ENCODE measurements at places on chromosomes 3 and 15.

GRCh38 chr3:141091426-141091825 lies 40.3 kb downstream of the SPSB4 start:
- DNase-seq, result no peak

- DNase-seq, result peak; percentile 85
These were observed 244.7 kb upstream of the ST8SIA2 start for GRCh38 chr15:92149029-92149428.

GRCh38 chr3:72355168-72355567 lies 493.1 kb downstream of the SHQ1 start:
- DNase-seq, result no peak

DNA sequence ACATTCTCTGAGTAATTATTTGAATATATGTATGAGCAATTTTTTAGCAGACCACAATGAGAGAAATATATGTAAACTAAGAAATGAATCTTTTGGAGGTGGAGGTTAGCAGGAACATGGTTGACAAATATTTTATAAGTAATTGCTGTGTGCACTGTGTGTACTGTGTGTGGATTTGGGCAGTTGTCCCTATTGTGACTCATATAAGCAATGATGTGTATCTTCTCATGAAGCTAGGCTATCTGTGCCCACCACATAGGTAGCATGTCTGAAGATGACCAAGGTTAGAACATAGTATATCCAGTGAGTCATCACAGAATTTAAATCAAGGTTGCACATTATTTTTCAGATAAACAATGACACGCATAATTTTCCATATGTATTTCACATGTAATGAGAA lies 713.9 kb upstream of the GBE1 start:
- DNase-seq, result peak; percentile 1

- DNase-seq, result no peak
These were observed 189.2 kb downstream of the DTWD1 start for GRCh38 chr15:49809894-49810609.

- DNase-seq, result no peak
These were observed 98.9 kb upstream of the FRMD4B start for GRCh38 chr3:69484507-69485393.

DNA sequence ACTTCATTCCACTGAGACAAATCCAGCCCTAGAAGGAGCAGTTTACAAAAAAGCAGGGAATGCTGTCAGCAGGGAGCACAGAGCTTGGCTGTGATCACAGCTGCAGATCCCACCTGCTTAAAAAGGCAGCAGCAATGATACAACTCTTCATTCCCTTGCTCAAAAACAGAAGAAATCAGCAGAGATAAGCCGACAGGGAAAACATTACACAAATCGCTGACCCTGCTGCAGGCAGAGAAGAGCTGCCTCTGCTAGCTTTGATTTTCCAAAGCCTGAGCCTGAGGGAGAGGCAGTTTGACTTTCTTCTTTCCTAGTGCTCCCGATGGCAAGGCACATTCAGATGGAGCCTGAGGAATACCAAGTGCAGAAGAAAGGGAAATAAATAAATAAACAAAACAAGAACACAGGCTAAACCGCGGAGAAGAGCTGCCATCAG lies 80.2 kb downstream of the SHQ1 start:
- DNase-seq, result no peak

DNA sequence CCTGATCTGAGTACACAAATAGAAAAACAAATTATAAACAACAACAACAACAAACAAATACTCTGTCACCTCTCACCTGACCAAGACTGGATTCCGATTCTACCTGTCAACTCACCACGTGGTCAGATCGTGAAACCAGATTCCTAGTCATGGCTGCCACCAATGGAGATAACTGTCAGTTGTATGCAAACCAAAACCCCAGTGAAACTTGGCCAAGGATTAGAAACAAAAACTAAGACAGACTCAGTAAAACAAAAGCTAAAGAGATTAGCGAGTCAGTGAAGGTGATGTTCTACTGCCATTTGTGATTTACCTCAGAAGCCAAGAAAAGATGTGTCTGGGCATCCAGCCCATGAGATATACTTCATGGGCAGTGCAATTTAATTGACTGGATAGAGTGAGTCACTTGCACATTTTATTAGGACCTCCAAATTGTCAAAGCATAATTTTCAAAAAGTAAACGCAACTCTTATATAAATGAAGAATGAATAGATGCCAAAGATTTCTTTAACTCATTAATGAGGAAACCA lies 31.1 kb downstream of the PHLDB2 start:
- no peak for DNase-seq

- DNase-seq, result peak; percentile 24
These were observed 790 bp downstream of the RAB5A start for GRCh38 chr3:19947549-19948225.

- DNase-seq, result peak; percentile 64
These were observed 62.2 kb upstream of the RGMA start for GRCh38 chr15:93150910-93151881.

DNA sequence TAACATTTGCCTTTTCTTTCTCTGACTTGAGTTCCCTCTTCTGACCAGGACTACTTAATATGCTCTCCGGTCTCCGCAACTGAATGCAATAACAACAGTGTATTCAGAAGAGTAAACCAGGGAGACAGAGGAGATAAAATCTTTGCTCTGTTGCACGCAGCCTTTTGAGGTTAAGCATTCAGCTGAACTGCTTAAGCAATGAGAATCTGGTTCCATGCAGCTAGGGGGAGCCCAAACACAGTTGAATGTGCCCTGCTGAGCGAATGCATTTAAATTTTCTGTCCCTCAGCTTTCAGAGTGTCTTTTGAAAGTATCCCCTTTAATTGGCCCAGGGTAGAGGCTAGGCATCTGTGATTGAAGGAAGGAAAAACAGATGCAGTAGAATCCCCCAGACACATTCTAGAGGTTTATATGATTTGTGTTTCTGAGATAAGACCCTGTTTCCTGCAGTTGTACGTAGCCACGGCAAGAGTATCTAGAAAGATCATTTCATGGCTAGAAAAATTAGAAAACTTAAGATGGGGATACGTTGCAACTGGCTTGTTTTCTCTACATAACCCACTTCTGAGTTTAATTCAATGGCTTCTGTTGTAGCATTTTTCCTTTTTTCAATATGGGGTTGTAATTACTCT lies 309.6 kb downstream of the TUSC7 start:
- DNase-seq, result peak; percentile 76

- DNase-seq, result no peak
These were observed 67.1 kb downstream of the LRCH3 start for GRCh38 chr3:197858133-197858532.

- no peak for DNase-seq
These were observed 111.2 kb downstream of the IL12A start for GRCh38 chr3:160099834-160100233.

GRCh38 chr3:181183764-181184163 lies 194.2 kb upstream of the DNAJC19 start:
- DNase-seq, result no peak

- no peak for DNase-seq
These were observed 161.4 kb downstream of the CHST2 start for GRCh38 chr3:143280984-143281383.

GRCh38 chr3:12541625-12542024 lies 3.7 kb downstream of the MKRN2OS start:
- DNase-seq, result no peak

DNA sequence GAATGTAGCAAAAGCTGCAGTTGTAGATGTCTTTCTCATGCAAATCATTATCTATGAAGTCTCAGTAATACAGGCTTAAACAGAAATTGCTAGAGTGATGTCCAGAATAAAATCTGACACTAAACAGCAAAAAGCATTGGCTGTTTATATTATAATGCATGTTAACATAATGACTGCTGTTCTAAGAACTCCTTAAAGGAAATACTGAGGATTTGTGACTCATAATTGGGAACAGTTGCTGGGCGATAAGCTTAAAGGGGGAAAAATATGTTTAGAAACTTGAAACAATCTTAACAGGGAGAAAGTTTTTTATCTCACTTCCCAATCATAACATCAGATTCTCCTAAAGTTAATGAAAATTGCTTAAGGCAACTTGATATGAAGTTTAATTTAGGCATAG lies 17.5 kb downstream of the TIPARP start:
- peak; percentile 72 for DNase-seq

- DNase-seq, result peak; percentile 71
These were observed 6.3 kb downstream of the CAV3 start for GRCh38 chr3:8739757-8740504.

- no peak for DNase-seq
These were observed 658.8 kb downstream of the EDEM1 start for GRCh38 chr3:5846261-5846660.

DNA sequence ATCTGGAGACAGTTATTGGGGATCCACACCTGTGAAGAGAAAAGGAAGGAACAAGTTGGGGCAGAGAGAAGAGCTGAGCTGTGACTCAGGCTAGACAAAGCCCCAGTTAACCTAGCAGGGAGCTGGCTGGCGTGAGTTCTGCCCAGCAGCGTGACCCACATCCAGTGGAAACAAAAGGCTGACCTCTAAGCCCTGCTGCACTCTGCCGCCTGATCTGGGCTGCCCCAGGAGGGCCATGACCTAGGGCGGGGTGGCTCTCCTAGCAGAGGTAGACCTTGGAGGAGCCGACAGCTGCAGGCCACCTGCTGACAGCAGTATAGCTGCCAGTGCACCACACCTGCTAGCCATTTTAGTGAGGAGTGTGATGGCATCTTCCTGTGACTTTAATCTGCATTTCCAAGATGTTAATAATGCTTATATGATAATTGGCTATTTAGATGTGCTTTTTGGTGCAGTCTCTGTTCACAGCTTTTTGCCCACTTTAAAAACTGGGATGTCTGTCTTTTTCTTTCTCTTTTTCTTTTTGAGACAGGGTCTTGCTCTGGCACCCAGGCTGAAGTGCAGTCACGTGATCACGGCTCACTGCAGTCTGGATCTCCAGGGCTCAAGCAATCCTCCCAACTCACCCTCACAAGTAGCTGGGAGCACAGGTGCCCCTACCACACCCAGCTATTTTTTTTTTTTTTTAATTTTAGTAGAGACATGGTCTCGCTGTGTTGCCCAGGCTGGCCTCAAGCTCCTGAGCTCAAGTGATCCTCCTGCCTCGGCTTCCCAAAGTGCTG lies 78.1 kb downstream of the LSM3 start:
- DNase-seq, result no peak

DNA sequence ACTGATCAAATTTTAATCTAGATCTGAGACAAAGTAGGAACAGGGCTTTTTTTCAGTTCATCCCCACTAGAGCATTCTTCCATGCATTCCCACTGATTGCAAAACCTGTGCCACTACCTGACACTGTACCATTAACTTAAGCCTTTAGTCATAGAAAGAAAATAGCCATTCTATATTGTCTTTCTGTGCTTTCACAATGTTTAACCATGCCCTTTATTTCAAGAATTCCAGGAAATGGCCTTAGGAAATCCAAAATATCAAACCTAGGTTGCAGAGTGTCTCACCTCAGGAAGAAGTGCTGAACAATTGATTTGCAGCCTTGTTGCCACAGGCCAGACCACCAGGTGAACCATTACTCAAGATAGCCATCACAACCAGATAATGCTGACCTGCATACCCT lies 56.2 kb upstream of the TGFBR2 start:
- DNase-seq, result no peak

DNA sequence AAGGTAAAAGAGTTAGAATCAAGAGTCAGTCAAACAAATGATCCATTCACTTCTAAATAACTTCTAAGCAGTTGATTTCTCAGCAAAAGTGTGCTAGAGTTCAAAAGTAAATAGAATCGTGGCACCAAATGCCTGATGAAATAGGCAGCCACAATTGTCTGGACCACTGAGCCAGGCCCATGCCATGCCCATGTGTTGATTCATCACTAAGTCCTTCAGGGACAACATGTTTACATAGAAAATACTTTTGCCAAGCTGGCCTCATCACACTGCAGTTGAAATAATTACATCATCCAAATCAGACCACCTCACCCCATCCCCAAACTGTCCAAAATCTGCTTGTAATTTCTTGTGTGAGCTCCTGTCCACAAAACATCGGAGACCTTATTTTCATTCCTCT lies 216.3 kb downstream of the IGSF11 start:
- peak; percentile 55 for DNase-seq

GRCh38 chr3:9778143-9779074 lies 8.7 kb upstream of the CAMK1 start:
- DNase-seq, result peak; percentile 75

DNA sequence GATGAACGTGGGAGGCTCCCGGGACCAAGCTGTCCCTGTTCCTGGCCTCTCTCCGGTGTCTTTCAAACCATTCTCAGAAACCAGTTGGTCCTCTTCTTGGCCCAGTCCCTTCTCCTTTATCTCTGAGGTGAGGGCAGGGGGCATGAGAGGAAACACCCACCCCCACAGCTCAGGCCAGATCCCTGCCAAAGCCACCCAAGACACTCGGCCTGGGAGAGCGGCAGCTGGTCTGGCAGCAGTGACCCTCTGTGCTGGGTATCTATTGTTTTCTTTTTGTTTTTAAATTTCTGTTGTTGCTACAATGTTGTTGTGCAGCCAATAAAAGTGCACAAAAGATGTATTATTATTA lies 27.3 kb downstream of the ACSBG1 start:
- DNase-seq, result no peak

DNA sequence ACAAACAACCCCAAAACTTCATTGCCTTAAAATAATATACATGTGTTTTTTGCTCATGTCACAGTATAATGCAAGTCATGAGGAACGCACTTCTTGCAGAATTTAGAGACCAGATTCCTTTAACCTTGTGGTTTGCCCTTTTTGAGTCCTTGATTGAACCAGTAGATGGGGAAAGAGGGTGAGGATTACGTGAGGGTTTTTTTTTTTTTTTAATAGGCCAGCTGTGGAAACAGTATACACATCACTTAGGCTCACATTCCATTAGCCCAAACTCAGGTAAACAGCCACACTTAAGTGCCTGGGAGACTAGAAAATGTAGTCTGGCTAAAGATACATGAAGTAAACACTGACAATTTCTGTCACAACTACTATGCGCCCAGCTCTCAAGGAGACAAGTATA lies 114.9 kb upstream of the MLF1 start:
- no peak for DNase-seq

GRCh38 chr15:52653431-52653964 lies 25.7 kb downstream of the ATOSA start:
- DNase-seq, result peak; percentile 91

- DNase-seq, result peak; percentile 64
These were observed 216.1 kb downstream of the WNT5A start for GRCh38 chr3:55270976-55271375.

DNA sequence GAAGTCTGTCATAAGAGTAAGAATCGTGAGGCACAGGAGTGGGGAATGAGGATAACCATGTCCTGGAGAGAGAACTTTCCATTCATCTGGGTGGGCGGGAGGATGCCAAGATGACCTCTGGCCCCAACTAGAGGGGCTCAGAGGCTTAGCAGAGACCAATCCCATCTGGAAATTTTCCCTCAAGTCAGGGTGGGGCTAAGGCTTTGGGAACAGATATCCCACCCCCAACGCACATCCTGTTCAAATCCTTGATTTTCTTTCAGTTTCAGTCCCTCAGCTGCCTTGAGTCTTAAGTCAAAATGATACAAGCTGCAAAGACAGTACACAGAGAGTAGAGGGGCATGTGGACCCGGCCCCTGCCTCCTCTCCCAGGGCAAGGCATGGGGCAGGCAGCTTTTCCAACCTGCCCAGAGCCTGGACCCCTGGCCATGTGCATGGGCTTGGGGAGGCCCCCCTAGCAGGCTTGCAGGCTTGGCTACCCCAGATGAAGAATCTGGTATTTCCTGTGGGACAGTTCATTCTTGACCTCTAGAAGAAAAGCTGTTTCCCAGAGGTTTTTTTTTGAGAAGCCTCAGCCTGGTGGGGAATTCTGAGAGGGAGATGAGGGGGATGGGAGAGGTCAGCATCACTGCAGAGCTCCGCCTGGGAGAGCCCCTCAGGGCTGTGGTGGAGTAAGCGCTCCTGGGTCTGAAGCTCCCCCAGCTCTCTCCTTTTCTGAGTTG lies 109.7 kb upstream of the HACD2 start:
- peak; percentile 54 for DNase-seq

All from fibroblast of upper back skin (primary cell).